ENCODE measurements at places on chromosomes 5 and 9. TPM values are rescaled to one million over a fixed set of nuclear protein-coding genes. Genes with fewer than 3 reads are reported as not detected.

- DNase-seq: no peak
Observed at GRCh38 chr5:149748471-149749094, 18.5 kb downstream of the PPARGC1B start.

GRCh38 chr5:53194086-53194485 is 84.5 kb upstream of the MOCS2 start:
- DNase-seq: no peak

GRCh38 chr9:117368684-117369230 is 46.1 kb downstream of the ASTN2 start:
- no peak for DNase-seq

DNA sequence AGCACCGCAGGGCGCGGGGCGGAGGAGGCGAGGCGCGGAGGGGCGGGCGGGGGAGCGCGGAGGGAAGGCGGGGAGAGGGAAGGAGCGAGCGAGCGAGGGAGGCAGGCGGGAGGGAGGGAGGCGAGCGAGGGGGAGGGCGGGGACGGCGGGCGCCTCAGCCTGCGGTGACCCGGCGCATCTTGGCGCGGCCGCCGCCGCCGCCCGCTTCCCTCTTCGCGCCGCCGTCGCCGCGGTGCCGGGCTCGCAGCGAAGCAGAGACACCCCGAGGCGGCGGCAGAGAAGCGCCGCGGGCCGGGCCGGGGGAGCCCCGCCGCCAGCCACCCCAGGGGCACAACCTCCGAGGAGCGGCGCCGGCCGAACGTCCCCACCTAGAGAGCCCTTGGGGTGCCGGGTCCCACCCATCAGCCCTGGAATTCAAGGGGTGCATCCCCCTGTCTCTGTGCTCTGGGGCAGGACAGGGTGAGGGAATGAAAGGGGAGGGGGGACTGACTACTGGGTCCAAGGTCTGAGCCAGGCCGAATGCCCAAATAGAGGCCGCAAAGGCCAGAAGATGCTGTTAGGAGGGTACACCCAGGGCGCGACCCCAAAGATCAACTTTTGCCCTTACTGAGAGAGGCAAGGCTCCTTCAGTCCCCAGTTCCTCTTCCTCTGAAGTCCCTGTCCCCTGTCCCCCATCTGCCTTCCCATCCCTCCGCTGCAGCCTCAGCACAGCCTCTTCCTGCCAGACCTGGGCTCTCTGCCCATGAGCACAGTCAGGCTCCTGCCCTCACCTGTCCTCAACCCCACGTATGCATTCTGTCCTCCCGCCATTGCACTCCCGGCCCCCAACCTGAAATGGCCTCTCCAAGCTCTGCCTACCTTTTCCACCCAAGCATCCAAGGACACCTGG is at the start of gene ADAMTS2:
TSS of gene ADAMTS2 (minus strand) at position 29 of the 889 bp plus-strand sequence. CDS start 133 bp downstream, outside the sequence.
- peak; percentile 83 for DNase-seq

GRCh38 chr9:111662576-111663300 is 1.3 kb downstream of the GNG10 start:
- no peak for DNase-seq

- DNase-seq: no peak
Observed at GRCh38 chr5:42089705-42090104, 164.6 kb downstream of the FBXO4 start.

- DNase-seq: no peak
Observed at GRCh38 chr9:79858508-79858907, 286.7 kb downstream of the TLE4 start.

DNA sequence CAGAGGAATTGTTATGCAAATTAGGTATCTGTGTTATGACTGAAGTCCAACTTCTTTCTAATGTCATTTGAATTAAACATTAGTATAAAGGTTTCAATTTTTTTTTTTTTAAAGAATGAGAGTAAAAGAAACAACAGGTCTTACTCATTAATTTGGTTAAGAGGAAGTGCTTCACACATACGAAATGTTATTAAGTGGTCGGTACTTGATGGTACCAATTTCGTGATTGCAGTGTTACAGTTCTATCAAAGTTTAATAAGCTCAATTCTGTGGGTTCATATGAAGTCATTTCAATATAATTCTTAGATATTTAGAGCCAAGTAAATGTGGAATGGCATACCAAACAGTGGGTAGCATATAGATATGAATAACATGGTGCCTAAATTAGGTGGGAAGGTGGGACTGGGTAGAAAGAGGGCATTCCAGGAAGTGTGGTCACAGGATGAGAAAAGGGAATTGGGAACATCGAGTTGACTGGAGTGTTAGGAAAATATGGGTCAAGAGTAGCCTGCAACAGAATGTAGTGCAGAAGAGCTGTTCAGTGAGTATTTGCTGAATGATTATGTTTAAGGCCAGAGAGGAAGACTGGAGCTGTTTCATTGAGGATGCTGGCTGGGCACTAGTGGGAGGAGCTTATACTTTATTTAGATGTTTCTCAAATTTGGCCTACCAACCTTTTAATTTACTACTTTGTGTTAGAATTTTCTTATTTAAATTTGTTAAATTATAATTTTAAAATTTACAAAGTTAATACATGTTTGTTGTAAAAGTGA is 34.1 kb upstream of the DHFR start:
- DNase-seq: no peak

DNA sequence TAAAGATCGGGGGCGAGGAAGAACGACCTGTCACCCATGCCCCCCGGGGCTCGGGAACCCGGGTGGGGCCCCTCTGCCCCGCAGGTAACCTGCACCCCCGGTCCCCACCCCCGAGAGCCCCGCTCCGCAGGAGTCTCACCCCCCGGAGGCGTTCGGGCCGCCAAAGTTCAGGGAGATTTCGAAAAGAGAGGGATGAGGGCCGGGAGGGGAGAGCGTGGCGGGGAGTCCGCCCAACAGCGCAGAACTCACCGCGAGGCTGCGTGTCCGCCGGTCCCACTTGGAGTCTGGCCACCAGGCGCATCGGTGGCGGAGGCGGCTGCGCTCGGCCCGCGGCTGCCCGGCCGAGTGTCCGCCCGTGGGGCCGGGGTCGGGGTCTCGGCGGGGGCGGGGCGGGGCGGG is at the start of gene PHF19:
TSS of gene PHF19 (minus strand) at position 347 of the 399 bp plus-strand sequence. CDS start 2,447 bp downstream, outside the sequence.
- DNase-seq: peak; percentile 64

DNA sequence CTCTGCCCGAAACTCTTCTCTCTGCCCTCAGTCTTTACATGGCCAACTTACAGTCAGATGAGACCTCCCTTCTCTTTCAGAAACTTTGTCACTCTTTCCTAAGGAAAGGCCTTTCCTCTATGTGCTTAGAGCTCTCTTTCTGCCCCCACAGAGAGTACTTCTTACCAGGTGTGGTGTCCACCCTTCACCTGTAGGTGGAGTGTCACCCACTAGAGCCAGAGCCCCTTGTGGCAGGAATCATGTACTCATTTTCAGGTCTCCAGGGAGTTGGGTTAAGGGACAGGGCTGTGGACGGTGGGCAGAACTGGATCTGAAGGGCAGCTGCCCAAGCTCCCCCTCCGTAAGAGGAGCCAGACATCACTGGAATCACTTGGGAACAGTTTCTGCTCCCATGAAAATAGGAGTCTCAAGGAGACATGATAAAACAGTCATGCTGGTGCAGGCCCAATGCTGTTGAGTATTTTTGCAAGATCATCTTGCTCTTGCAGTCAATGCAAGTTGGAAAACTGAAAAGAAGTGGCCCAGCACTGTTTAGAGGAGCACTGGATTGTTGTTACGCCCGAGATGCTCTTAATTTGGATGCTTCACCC is 436.7 kb downstream of the ZSWIM6 start:
- no peak for DNase-seq

ASPN gene
- 5.3 TPM for total RNA-seq

ASTN2 gene
- total RNA-seq: 23.2 TPM

SPATA31C2 gene
- not detected for total RNA-seq

ANKRD20A1 gene
- 6.5 TPM for total RNA-seq

SH3TC2 gene
- 0.41 TPM for total RNA-seq
